C1 segment of cervical spinal cord (tissue), 14 donors: ENCODE measurements at places on chromosomes 2 and 18.

- no peak for DNase-seq
Observed at GRCh38 chr2:8574196-8575037, 107.4 kb upstream of the ID2 start.

GRCh38 chr2:5316001-5316490, 376.1 kb upstream of the SOX11 start:
- DNase-seq, result no peak

- no peak for DNase-seq
Observed at GRCh38 chr2:160207804-160208654, 8.0 kb upstream of the ITGB6 start.

GRCh38 chr2:231177156-231178025, 21.0 kb upstream of the ARMC9 start:
- no peak for DNase-seq

DNA sequence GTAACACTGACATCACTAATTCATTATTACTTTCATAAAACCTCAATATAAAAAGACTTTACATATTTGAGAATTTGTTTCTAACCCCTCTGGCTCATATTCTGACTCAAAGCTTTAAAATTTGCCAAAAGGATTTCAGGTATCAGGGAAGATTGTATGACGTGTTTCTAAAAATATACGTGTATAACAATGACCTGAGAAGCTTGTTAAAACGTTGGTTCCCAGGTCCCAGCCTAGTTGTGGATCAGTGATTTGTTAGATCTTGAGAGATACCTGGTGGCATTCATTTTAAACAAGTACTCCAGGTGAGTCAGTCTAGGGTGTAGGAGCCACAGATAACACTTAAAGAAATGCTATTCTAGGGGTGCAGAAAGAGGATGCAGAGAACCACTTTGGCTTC, 1096.8 kb upstream of the NXPH2 start:
- DNase-seq, result no peak

DNA sequence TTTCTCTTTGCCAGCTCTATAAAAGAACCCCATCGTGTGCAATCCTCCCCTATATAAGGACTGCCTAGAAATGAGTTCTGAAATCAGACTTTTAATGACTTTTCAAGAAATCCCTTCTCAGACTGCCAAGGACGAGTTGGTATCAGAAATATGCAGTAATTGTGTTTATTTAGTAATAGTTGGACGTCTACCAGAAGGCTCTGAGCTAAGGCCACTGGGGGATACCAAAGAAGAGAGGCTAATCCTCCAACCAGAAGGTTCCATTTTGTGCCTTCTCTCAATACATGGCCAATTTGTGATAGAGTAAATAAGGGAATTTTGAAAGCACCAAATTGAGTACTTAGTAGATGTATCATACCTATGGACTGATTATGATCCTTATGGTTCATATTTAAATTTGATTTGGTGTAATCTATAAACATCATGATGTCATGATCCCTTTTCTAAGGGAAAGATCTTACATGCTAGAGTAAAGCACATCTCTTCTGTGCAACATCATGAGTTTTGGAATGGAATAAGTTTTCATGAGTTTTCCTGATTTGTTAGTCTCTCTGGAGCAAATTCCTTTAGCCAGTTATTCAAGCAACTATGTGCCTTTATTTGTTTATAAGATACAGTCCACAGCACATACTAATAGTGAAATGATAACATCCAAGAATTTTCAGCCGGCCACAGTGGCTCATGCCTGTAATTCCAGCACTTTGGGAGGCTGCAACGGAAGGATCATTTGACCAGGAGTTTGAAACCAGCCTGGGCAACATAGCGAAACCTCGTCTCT, 82.2 kb upstream of the LTBP1 start:
- DNase-seq, result no peak

- DNase-seq, result no peak
Observed at GRCh38 chr2:221924576-221924975, 352.5 kb upstream of the EPHA4 start.

DNA sequence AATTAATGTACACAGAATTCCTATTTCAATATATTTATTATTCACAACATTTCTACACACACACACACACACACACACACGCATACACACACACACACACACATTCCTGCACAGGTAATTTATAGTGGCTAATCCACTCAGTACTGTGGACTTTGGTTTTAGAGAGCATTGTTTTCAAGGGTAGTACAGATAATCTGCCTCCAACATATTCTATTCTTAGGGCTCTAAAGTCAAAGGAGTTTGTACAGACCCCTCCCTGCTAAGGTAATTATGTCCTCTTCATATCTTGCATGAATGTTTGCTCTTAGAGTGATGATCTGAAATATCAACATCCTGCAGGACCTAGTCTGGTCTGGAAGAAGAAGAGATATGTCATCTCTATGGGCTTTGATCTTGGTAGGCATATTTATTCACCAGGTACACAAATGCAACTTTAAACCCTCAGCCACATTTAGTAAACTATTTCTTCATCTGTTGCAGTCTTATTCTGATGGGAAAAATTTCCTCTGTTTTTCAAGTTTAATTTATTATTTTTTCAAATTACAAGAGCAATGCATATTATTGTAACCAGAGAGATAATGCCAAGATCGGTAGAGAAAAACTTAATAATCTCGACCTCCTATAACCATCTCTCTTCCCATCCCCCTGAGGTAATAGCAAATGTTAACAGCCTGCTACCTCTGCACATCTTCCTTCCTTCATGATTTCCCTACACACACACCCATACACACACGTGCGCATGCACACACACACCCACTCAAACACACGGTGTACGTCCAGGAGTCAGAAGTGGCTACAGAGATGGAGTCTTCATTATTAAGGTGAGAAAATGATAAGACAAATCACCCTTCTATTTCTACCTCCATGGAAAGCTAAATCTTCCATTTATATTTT, 18.3 kb upstream of the POLE4 start:
- no peak for DNase-seq

- DNase-seq, result no peak
Observed at GRCh38 chr2:13005048-13005447, 288.3 kb downstream of the TRIB2 start.

- DNase-seq, result no peak
Observed at GRCh38 chr18:50158866-50159653, 35.9 kb downstream of the MYO5B start.

DNA sequence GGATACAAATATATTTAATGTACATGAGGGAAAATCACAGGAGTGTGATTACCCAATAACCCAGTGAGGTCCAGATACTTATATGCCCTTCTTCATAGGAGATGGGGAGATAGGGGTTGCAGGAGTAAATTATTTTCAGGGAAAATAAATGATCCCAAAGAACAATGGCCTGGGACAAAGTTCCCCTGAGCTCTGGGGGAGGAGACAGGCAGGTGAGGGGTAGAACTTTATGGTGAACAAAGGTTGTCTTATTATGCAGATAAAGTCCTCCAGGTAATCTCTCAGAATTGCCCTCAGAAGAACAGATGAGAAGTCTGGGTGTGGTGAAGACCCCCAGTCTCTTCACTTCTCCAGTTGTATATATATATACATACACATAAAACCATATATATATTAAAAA, 22.1 kb upstream of the RMDN2 start:
- DNase-seq, result no peak

DNA sequence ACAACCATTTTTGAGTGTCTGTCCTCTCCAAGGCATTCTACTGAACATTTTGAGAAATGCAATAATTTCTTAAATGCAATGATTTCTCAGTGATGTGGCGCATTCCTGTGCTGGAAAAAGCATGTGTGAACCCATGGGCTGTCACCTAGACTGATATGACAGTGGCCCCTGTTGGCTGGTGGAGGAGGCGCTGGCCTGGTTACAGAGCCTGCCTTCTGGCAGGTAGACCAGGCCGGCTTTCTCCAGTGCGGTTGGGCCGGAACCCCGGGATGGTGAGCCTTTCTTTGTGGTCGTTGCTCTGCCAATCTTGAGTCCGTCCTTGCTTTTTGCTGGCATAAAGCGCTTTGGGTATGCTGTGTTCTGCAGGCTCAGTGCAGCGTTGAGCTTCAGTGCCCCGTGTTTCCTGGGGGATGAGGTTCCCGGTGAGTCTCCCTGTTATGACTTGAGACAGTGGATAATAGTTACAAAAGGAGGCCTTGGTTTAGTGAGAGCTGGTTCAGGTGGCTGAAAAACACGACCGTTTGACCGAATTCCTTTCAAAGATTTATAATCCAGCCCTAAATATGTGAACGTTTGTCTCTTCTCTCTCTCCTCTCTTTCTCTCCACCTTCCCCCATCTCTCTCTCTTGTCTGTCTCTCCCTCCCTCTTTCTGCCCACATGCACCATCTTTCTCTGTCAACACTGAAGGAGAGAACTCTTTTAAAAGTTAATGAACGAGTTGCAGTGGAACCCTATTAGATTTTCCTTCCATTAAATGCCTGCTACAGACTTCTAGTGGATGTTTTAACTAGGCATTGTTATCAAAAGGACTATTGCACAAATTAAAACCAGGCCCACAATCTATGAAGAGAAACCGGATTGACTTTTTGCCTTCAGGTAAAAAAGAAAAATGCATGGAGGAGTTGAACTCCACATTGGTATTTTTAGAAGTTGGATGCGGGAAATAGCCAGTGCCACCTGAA, 34.0 kb downstream of the TSHZ1 start:
- peak; percentile 74 for DNase-seq

GRCh38 chr2:32484937-32485336, 128.1 kb downstream of the BIRC6 start:
- DNase-seq, result no peak

- no peak for DNase-seq
Observed at GRCh38 chr18:46764586-46764985, 7.7 kb upstream of the ST8SIA5 start.

DNA sequence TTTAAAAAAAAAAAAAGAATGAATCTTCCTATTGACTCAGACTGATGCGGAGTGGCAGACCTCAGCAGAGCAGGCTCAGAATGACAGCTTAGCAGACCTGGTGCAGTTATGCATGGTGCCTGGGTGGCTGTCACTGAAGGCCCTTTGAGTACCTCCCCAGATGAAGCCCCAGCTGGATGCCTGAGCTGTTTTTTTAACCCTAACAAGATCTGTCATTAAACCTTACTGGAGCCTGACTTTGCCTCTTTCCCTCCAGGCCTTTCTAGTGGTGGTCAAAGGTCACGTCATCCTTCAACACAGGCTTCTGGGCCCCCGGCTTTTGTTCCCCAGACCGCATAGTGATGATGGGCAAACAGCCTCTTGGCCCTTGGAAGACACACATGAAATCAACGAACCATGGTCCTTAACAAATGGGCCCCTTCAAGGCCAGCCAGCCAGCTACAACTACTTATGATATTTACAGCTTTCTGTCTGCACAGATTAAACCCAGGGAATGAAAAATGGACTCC, 138.3 kb upstream of the CYP1B1 start:
- no peak for DNase-seq

- no peak for DNase-seq
Observed at GRCh38 chr18:70256184-70256583, 32.7 kb upstream of the SOCS6 start.

GRCh38 chr2:162581959-162582798, 238.2 kb downstream of the GCA start:
- DNase-seq, result no peak

GRCh38 chr18:58766946-58767345, 95.7 kb downstream of the MALT1 start:
- no peak for DNase-seq

DNA sequence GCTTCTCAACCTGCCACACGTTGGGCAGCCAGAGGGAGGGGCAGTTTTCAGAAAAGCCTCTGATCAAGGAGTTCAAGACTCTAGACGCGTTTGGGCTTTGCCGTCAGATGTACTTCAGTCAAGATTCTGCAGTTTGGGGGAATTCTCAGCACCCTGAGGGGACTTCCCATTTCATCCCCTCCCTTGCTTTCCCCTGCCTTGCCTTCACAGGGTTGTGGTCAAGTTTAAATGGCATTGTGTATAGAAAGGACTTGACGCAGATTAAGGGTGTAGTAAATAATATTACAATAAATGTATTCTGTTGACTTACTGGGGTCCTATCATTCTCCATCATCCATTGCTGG, 198.3 kb upstream of the NABP1 start:
- DNase-seq, result no peak

- DNase-seq, result no peak
Observed at GRCh38 chr2:76159042-76159648, 448.4 kb upstream of the GCFC2 start.

DNA sequence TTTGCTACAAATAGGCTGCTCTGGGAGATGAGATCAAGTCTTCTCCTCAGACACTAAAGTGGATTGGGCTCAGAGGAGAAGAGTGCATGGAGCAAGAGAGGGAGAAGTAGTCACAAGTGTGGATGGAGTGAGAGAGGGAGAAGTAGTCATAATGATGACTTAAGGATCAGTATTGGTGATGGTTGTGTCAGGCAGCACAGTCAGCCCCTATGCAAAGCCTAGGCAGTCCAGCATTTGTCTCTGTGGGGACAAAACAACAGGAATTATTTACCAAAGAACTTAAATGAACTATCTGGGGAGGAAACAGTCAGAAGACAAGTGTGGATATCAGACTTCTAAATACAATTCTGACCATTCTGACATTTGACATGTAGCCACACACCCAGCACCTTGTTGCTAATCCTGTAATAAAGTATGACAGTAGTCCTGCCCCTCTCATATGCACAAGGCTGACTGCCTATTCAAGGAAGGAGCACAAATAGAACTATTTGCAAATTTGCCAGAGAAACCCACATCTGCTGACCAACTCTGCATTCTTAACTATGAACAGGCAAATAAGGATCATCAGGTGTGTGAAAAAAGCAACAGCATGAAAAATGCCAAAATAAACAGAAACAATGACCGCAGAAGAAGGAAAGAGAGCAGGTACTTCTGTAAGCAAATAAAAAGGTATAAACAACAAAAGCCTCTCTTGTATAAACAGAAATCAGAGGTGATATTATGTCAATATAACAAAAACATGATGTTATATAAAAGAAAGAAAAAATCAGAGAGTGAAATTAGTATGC, 1597.9 kb upstream of the ACVR2A start:
- DNase-seq, result no peak
